ENCODE measurements at places on chromosomes 11 and 22.

GRCh38 chr11:77779935-77780334, 40.6 kb downstream of the RSF1 start:
- no peak for DNase-seq

DNA sequence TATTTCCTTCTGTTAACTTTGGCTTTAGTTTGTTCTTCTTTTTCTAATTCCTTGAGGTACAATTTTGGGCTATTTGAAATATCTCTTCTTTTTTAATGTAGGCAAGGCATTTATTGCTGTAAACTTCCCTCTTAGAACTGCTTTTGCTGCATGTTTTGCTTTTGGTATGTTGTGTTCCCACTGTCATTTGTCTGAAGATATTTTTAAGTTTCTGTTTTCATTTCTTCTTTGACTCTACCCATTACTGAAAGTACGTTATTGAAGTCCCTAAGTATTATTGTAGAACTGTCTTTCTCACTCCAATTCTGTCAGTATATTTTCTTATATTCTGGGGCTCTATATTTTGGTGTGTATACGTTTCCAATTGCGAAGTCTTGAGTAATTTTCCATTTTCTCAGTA, 77.9 kb downstream of the KCNQ1OT1 start:
- no peak for DNase-seq

DNA sequence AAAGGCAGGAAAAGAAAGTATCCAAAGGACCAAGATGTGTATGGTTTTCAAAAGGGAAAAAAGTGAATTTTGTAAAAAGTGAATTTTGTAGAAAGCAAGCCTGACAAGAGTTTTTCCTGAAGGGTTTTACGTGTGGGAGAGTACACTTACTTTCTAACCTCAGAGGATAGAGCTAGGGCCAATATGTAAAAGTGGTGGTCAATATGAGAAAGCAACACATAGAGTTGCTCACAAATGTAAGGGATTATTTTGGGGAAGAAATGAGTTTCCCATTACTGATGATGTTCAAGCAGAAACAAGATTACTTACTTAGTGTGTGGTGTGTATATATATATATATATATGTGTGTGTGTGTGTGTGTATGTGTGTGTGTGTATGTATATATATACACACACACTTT, 162.5 kb downstream of the SWAP70 start:
- DNase-seq = no peak

GRCh38 chr11:119664063-119664572, 64.9 kb downstream of the NECTIN1 start:
- DNase-seq = no peak

GRCh38 chr22:34903416-34903815, 162.5 kb upstream of the ISX start:
- DNase-seq = no peak

DNA sequence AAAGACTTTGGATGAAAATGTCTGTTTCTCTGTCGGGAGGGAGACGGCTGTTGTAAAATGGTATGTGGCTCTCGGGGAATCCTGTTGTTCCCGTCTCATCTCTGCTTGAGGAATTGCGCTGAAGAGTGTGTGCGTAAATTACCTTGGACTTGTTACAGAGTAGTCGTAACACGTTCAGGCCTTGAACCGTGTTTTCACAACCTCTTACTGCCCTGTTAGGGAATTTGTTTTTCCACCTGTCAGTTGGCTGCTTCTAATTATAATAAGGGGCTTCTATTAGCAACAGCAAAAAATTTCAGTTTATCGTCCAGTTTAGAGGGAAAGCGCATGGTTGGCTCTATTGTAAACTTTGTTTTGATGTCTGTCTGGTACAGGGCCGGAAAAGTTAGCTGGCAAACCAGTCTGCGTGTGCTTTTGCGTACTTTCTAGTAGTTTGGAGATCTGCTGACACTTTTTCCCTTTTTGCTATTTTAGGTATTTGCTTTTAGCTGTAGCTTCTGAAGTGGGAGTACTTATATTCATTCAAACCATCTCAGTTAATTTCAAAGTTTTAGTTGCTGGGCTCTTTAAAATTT, 1.5 kb downstream of the HIPK3 start:
- DNase-seq = no peak

- DNase-seq = no peak
Measured at GRCh38 chr22:20810645-20811044, 36.7 kb downstream of the SERPIND1 start.

- DNase-seq = no peak
Measured at GRCh38 chr11:111282562-111283075, 15.7 kb upstream of the POU2AF3 start.

DNA sequence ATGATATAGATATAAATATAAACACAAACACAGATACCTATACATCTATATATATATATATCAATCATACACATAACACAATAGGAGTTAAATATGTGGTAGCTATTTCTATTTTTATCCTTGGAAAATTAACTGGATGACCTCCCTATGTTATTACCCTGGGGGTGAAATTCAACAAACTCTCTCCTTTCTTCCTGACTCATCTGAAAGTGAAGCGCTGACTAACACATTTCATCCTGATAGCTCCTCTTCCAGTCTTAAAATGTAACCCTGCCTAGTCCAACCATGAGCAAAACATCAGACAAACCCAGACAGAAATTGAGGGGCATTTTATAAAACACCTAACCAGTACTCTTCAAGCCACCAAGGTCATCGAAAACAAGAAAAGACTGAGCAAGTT, 220.6 kb upstream of the ISX start:
- DNase-seq = no peak

Measured in stimulated activated CD4-positive, alpha-beta T cell treated with anti-CD3 and anti-CD28 coated beads, Interleukin-1b, Interleukin-23, amount 100 ng/mL, for 4 hours (primary cell).